ENCODE measurements at places on chromosomes 13 and 19.

DNA sequence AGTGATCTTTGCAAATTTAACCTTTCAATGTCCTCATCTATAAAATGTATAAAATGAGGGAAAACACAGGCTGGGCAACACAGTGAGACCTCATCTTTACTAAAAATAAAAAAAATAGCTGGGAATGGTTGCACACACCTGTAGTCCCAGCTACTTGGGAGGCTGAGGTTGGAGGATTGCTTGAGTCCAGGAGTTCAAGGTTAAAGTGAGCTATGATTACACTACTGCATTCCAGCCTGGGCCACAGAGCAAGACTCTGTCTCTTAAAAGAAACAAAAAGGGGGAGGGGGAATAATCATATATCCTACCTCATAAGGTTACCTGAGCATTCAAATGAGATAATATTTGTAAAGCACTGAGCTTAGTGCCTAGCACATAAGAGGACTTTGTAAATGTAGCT is 5.8 kb downstream of the MTRF1 start:
- no peak for DNase-seq

DNA sequence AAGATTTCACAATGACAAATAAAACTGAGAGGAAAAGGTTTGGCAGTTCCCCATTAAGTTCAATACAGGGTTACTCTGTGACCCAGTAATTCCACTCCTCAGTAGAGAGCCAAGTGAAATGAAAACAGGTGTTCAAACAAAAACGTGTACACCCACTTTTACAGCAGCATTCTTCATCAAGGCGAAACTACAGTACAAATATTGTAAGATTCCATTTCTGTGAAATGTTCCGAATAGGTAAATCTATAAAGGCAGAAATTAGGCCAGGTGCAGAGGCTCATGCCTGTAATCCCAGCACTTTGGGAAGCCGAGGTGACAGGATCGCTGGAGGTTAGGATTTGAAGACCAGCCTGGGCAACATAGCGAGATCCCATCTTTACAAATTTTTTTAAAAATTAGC is 8.9 kb upstream of the GDF15 start:
- DNase-seq: no peak

DNA sequence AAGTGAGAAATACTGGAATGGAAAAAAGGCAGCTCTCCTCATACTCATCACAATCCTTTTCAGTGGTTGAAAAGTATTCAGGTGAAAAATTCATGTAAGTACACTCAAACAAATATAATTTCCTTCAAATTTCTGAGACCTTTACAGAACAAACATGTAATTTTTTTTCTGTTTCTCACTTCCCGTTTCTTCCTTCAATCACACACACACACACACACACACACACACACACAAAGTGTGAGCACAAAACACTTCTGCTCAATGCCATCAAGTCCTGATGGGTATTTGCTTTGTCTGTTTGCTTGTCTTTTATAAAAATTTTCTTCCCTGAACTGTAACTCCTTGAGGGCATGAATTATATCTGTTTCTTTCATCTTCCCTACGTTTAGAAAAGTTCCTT is 110.6 kb downstream of the LIG4 start:
- no peak for DNase-seq

DNA sequence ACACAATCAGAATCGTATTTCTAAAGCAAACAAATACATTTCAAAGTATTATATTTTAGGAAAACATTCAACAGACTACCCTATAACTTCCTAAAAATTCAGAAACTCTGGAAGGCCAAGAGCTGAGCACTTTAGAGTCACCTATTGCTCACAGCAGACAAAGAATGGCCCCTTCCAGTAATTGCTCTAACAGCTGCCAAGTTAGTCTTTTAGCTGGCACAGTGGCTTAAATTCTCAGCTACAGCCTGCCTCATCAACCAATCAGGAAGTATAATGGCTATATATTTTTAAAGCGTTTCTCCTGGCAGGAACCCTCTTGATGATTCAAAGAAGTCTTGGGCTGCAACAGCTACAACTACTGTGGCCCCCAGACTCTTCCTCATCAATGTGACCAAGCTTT is 14.9 kb upstream of the SLITRK5 start:
- DNase-seq: no peak

DNA sequence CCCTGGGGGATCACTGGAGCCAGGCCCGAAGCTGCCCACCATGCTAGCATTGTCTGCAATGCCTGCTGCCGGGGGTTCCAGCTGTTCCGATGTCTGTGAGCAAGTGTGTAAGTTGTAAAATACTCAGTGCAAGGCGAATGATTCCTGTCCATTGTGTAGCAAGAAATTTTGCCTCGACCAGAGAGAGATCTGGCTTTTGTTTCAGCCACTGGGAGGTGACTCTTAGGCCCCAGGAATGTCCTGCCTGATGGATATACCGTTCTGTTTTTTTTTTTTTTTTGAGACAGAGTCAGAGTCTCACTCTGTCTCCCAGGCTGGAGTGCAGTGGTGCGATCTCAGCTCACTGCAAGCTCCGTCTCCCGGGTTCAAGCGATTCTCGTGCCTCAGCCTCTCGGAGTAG is 7.3 kb upstream of the GADD45B start:
- no peak for DNase-seq

DNA sequence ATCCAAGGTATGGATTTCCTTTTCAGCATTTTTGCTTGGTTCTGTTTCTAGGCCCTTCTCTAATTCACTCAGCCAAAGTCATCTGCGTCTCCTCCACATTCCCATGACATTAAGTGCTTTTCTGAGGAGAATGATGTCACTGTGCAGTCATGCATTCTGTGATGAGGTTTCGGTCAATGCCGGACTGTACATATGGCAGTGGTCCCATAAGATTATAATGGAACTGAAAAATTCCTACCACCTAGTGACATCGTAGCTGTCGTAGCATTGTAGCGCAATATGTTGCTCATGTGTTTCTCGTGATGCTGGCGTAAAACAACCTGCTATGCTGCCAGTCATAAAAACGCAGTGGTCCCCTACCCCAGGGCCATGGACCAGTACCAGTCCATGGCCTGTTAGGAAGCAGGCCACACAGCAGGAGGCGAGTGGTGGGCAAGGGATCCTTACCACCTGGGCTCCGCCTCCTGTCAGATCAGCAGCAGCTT is 63.4 kb upstream of the TNFRSF19 start:
- DNase-seq: no peak

DNA sequence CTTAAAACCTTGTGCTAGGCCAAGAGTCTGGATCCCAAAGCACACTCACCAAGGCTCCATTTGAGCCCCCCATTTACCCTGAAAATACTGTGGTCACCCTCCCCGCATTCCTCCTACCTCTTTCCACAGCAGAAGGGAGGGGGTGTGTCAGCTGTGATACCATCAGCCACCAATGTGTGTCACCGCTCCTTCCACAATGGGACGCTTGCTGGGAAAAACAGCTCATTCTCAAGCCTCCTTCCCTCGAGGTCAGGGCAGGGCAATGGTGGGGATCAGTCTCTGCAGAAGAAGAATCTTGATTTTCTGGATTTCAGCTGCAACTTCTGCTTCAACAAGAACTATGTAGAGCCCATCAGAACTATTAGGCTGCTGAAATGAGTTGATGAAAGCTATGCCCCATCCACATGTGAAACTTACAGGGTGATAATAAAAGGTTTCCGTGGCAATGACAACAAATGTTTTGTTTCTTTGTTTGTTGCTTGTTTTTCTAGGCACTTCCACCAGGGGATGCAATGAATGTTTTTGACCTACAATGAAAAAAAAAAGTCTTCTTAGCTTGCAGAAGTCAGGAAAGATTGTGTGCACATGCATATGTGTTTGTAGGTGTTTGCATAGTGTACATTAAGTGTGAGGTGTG is 26.4 kb upstream of the ZNF507 start:
- DNase-seq: no peak

All from frontal cortex (tissue), 4 donors.